ENCODE measurements at places on chromosomes 1 and 21.

DNA sequence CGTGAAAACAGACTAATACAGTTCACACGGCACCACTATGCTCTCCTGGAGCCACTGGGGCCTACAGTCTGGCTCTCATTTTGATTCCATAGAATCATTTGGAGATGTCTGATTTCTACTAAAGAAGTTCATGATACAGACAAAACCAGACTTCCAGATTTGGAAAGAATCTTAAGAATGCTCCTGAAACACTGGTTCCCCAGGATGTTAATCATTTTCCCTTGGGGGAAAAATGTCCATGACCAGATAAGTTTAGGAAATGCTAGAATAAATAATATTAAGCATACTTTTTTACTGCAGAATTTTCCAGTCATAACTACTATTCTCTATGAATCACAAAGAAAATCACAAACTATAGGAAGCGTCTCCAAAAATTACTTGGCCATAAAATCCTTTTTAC lies 63.0 kb upstream of the RGS7 start:
- no peak for DNase-seq

- no peak for DNase-seq
These were observed 208.4 kb downstream of the HHIPL2 start for GRCh38 chr1:222339376-222339947.

- no peak for DNase-seq
These were observed 5.9 kb upstream of the DPT start for GRCh38 chr1:168734946-168735345.

DNA sequence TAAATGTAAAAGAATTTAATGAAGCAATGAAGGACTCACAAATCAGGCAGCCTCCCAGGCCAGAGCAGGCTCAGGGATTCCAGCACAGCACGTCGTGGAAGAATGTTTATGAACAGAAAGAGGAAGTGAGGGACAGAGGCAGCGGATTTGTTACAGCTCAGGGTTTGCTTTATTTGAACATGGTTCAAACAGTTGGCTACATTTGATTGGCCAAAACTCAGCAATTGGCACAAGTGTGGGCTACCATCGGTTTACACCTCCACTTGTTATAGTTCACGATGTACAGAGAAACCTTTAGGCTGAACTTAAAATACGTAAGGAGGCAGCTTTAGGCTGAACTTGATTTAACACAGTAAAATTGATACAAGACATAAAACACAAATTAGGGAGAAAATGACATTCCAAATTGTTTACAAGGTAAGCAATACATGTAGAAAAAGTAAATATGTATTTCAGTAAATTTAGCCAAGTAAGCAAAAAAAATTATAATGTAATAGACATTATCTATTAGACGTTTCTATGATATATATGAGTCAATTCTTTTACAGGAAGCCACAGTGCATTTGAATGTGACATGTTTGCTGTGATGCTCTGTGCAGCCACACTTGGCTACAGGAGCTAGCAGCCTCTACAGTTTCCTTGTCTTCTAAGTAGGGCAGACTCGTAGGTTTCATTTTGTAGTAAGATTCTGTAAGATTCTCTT lies 126.5 kb downstream of the ADSS2 start:
- no peak for DNase-seq

DNA sequence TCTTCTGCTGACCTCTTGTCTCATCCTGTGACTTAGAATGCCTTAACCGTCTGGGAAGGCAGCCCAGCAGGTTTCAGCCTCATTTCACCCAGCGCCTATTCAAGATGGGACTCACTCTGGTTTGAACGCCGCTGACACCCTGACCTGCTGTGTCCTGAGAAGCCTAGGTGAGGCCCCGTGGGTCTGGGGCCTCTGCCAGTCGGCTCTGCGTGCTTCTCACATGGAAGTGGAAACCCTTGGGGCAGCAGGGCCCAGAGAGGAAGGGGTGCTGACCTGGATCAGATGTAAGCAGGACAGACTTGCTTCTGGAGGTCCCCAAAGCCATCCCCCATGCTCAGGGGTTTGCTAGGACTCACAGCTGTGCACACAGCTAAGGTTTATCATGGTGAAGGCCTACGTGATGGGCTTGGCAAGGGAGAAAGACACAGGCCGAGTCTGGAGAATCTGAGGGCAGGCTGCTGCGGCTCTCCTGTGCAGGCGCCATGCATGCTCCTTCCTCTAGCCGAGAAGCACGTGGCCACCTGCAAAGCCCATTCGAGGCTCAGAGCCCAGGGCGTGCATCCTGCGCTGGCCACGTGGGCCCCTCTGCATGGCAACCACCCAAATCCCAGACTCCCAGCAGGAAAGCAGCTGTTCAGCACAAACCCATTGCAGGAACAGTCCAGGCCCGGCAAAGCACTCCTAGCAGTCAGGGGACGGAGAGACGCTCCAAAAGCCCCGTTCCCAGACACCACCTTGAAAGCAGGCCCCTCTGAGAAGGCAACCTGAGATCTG lies 3.8 kb downstream of the TRPM2 start:
- no peak for DNase-seq

- DNase-seq: no peak
These were observed 543.0 kb upstream of the PLXNA2 start for GRCh38 chr1:208787219-208787618.

- no peak for DNase-seq
These were observed 206.3 kb downstream of the NCAM2 start for GRCh38 chr21:21204366-21204996.

- DNase-seq: no peak
These were observed 375.9 kb upstream of the DUSP10 start for GRCh38 chr1:222117809-222118208.

GRCh38 chr1:26221094-26221493 lies 12.9 kb upstream of the CEP85 start:
- DNase-seq: no peak

DNA sequence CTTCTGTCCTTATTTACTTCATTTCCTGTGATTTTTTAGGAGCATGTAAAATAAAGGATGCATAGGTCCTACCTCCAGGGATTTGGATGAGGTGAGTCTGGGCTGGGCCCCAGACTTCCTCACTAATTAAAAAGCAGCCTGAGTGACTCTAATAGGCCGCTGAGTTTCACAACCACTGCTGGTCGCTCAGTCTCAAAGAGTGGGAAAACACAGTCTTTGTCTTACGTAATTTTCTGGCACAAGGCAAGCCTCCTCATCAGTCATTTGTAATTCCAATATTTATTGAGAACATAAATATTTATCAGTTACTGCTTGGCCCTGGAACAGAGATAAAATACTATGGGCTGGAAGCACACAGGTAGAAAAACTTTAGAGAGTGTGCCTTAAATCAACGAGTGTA lies 195.4 kb upstream of the RUNX1 start:
- DNase-seq: no peak

DNA sequence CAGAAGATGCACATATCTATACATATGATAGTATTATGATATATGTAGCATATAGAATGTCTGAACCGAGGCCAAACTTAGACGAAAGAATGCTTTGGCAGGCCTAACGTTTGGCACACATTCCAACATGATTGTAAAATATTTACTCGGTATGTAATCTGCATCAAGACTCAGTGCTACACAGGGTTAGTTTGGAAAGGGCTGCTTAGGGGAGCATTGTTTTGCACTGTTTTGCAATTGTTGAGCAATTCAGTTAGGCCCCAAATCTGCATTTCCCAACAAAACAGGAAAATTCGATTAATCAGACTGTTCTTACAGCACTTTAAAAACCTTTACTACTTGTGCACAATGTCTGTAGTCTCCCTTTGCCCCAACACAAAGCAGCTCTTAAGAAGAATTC lies 216.0 kb upstream of the NEGR1 start:
- no peak for DNase-seq

DNA sequence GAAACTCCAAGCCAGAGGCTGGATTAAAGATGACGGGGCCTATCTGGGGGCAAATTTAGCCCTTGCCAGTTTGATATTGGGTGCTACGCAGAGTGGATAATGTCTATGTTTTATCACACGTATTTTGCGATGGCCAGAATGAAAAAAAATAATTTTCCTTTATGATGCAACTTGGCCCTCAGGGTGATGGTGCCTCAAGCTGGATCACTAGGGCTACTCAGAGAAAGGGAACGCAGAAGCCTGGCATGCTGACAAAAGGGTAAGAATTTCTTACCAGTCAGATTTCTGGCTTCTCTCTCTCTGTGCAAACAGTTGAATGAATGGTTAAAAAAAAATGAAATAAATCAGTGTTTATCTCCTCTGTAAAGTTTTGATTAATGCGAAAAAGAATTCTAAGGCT lies 32.6 kb upstream of the NEK2 start:
- DNase-seq: no peak

DNA sequence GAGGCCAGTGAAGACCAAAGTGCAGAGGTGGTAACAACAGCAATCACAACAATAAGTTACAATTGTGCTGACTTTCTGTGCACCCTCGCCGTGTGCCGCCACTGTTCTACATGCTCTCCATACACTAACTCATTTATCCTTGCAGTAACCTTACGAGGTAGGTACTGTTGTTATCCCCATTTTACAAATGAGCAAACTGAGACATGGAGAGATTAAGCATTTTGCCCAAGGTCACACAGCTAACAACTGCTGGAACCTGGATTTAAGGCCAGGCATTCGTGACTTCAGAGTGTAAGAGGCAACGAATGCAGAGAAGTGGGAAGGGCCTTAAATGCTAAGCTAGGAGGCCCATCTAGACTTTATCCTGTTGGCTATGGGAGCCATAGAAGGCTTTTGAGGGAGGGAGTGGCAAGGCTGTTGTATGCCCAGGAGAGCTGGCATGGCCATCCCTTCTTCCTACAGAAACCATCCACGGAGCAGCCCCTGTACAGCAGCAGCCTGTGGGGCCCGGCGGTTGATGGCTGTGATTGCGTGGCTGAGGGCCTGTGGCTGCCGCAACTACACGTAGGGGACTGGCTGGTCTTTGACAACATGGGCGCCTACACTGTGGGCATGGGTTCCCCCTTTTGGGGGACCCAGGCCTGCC lies 36.6 kb downstream of the AZIN2 start:
- DNase-seq: no peak

DNA sequence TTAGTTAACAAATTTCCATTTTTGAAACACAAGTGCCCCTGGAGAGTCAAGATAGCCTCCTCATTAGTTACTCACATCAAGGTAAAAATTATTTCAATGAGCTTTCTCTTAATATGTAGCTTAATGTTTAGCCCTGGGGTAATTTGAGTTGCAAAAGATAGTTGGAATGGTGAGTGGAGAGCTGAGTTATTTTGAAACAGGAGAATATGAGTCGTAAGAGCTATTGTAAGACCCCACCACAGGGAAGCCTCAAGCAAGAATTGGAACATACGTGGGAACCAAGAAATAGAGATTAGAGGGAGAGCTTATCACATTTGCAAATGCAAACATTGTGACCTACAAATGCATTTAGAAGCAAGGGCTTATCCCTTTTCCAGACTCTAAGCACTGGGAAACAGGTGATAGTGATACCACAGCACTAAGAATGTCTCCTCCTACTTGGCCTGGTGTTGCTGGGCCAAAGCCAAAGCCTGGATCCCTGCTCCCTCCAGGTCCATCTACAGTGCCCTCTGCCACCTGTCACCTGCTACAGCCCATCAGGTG lies 635.1 kb downstream of the PTPRC start:
- DNase-seq: no peak

DNA sequence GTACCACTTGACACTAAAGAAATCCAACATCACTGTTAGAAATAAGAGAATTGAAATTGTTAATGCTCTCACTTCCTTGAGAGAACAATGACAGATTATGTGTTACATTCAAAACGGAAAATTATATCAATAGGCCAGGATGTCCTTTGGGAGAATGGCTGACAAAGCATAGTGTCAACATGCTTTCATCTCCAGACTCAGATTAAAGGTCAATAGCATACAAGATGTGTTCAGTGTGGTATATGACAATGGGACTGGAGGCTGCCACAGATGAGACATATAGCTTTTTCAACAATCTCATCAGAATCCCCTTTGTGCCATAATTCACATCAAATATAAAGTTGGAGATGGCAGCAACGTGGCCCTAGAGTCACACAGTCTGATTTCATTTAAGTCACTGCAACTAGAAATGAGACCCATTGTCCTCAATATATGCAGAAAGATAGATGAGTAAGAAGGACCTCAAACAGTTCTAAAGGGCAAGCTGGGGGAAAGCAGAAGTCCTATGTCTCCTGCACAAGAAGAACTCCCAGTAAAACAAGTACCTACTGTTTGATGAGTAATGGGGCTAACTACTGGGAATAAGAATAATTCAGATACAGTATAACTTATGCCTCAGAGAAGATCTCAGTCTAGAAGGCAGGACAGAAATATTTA lies 327.9 kb downstream of the TTLL7 start:
- DNase-seq: no peak

DNA sequence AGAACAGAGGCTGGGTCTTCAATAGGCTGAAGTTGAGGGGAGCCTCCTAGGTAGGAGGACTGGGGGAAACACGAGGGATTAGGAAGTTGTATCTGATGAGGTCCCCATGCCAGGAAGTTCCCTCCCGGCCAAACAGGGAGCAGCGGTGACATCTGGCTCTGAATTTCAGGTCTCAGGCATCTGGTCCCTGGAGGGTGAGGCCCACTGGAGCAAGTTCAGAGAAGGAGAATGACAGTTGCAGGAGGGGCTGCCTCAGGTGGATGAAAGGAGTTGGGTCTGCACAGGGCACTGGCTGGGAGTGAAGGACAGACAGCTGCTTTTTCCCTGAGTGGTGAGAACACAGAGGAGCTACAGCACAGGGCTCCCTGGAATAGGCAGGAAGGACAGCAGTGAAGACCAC lies 9.1 kb downstream of the TMEM9 start:
- no peak for DNase-seq

DNA sequence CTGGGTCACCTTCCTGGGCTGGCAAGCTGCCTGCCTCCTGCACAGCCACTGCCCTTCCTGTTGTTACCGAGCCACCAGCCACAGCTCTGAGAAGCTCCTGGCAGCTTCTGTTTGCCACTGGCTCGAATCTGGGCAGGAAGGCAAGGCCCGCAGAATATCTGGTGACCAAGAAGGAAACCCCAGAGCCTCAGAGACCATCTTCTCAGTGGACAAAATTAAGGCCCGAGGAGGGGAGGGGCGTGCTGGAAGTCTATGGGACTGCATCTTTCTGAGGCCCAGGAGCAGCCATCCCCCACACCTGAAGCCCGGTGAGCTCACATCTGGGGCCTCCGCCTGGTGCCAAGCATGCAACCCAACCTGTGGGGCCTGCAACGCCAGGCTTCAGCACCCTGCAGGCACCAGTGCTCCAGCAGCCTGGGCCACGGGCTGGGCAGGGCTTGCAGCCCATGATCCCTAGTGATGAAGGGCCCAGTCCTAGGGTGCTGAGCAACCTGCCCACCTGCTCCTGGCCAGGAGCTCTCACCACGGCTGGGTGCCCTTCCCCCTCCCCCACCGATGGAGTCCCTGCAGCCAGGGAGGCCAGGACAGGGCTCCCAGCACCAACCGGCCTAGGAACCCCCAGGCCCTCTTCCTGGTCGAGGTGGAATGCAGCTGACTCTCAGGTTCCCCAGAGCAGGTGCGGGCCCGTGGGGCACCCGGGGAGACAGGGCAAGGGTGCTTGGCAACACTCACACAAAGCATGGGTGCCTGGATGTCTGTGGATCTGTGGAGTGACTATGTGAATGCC lies 879 bp downstream of the CPTP start:
- DNase-seq: no peak

Data from activated naive CD4-positive, alpha-beta T cell treated with anti-CD3 and anti-CD28 coated beads, Interleukin-2, amount 50 U/mL, for 72 hours (primary cell).